Epithelial cell of esophagus (primary cell): ENCODE measurements at places on chromosomes 1 and 21.

GRCh38 chr1:151535326-151536271 lies 4.5 kb upstream of the TUFT1 start:
- no peak for DNase-seq

DNA sequence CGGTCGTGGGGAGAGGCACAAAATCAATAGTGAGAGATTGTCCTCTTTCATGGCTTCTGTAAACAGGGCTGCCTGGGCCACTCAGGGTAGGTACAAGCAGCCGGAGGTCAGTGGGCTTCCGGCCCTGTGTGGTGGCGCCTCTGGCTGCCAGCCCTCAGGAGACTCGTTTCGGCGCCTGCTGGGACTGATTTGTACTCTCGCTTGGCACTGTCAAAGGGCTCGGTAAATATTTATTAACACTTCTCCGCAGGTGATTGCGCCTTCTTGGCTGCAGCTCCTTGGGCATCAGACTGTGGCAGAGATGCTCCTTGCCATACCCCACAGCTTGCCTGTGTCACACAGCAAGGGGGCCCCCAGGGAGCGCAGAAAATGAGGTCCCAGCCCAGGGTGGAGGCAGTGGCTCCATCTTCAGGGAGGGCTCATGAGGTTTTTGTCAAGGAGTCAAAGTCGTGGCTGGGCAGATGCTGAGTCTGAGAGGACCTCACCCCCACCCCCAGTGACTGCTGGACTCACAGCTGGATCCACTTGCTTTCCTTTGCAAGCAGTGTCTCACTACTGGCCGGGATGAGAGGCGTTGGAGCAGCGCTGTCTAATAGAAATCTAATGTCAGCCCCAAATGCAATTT lies 262.5 kb downstream of the GRIK3 start:
- no peak for DNase-seq

DNA sequence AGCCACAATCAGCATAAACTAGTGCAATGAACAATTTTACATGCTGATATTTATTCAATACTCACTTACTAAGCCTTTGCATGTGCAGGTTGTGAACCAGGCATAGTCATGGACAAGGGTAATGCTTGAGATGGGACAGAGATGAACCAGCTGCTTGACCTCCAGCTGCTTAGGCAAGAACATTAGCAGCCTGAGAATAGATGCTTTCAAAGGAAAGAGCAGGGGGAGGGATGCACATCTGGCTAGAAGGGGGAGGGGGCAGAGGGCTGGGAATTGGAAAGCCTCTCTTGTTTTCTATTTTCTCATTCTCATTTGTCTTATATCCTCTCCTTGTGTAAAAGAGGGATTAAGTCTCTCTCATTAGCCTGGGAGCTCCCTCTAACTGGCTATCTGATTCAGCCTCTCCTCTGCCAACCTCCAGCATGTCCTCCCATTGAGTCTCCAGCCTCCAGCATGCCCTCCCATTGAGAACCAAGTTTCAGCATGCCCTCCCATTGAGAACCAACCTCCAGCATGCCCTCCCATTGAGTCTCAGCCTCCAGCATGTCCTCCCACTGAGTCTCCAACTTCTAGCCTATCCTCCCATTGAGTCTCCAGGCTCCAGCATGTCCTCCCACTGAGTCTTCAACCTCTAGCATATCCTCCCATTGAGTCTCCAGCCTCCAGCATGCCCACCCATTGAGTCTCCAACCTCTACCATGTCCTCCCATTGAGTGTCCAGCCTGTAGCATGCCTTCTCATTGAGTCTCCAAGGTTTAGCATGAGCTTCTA lies 38.4 kb upstream of the TRABD2B start:
- DNase-seq, result no peak

DNA sequence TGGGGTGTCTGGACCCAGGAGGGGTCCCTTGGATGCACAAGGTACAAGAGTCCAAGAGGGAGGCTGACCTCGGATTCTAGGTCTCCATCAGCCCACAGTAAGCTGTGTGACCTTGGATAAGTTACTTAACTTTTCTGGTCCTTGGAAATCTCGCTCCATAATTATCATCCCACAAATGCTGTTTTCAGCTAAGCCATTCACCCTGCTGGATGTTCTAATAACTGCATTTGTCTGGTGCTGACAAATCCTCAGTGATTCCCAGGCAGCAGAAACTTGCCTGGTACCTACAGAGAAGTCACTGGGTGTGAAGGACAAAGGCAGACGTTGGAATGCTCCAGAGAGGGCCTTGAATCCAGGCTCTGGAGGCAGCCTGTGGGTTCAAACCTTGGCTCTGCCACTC lies 89.7 kb downstream of the IGSF21 start:
- no peak for DNase-seq

GRCh38 chr1:85700422-85700821 lies 7.8 kb downstream of the ZNHIT6 start:
- DNase-seq, result no peak

DNA sequence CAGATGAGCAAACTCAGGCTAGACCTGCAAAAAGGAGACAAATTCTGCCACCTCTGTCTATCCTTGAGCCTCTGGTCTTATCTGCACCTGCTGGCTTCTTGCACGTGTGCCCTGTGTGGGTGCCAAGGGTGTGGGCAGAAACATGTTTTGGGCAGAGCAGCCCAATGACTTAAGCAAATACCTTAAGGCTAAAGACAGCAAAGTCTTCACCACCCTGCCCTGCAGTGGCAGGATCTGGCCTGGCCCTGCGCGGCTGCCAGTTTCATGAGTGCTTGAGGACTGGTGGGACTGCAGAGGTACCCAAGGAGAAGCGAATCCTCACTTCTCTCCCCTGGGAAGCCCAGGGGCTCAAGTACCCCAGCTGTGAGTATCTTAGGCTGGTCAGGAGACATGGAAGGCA lies 3.8 kb upstream of the SLC26A9 start:
- DNase-seq, result peak; percentile 82

GRCh38 chr1:40630488-40631223 lies 34.8 kb downstream of the RIMS3 start:
- peak; percentile 53 for DNase-seq

DNA sequence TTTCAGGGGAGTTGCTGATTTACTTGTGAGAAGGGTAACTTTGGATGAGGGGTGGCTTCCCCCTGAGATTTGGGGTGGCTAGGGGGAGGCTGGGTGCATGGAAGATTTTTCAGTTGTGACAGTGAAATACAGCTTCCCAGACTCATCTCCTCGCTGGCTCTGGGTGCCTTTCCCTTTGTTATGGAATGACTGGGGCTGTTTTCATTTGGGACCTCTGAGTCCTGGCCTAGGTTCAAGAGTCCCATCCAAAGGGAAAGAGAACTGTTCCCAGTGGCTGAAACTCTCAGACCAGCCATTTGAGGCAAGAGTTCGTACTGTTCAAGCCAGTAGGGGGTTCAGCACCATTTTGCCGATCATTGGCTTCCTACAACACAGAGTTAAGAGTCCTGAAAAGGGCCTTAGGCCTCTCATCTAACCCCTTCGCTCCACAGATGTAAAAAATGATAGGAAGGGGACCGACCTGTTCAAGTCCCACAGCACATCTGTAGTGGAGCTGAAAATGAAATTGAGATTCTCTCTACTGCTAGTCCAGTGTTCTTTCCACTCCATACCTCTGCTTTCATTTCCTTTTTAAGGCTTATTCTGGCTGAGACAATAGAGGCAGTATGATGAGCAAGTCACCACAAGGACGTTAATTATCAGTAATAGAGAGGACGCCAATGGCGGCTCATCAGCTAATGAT lies 958 bp downstream of the DDR2 start:
- DNase-seq, result no peak

DNA sequence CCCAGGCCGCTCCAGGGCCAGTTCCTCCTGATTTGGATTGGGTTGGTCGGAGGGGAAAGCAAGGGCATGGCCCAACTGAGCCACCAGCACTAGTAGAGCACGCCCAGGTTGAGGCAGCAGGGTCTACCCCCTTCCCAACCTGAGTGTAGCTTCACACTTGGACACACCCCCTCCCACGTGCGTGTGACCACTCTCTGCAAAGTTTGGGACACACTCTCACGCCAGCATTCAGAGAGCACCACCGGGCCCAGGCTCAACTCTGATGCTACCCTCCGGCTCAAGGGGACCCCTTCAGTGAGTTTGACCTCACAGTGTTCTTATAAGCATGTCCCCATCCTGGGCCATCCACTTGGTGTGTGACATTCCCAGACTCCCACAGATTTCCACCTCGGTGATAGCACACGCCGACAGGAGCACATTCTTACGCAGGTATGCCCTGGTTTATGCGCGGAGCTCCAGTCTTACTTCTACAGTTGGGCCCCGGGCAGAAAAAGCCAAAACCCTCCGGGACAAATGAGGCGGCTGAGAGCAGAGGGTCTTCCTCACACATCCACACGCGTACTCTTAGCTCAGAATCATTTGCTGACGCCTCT lies 3.0 kb upstream of the DMRTA2 start:
- no peak for DNase-seq

DNA sequence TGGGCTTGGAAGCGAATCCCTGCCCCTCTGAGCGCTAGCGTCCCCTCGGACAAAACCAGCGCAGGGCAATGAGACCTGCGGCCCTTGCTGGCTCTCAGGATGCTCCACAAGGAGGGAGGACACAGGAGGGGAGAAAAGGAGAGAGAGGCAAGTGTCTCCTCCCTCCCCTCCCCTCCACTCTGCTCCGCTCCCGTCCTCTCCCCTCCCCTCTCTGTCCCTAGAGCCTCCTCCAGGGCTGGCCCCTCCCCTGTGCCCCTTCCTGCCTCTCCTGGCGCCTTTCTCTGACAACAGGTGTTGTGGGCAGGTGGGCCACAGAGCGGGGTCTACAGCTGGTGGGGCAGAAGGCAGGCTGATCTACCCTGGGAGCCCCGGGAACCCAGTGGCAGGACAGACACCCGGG lies 35.2 kb downstream of the TP73 start:
- DNase-seq, result no peak

DNA sequence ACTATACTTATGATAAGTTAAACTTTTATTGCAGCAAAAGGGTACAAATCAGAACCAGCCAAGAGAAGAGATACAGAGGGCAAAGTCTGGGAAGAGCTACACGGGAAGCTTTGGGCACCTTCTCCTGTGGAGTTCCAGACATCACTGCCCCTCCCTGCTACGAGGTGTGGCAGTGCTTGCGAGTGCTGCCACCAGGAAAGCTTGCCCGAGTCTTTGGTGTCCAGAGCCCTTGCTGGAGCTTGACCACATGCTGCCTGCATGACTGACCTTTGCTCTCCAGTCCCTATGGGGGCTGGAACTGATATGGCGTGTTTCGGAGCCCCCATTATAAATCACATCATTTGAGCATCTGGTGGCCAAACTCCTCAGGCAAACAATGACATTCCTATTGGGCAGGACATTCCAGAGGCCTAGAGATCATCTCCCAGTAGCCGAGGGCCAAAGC lies 23.4 kb downstream of the PLEKHO1 start:
- no peak for DNase-seq

- DNase-seq, result no peak
Observed at GRCh38 chr21:37551331-37551992, 184.9 kb downstream of the DYRK1A start.

DNA sequence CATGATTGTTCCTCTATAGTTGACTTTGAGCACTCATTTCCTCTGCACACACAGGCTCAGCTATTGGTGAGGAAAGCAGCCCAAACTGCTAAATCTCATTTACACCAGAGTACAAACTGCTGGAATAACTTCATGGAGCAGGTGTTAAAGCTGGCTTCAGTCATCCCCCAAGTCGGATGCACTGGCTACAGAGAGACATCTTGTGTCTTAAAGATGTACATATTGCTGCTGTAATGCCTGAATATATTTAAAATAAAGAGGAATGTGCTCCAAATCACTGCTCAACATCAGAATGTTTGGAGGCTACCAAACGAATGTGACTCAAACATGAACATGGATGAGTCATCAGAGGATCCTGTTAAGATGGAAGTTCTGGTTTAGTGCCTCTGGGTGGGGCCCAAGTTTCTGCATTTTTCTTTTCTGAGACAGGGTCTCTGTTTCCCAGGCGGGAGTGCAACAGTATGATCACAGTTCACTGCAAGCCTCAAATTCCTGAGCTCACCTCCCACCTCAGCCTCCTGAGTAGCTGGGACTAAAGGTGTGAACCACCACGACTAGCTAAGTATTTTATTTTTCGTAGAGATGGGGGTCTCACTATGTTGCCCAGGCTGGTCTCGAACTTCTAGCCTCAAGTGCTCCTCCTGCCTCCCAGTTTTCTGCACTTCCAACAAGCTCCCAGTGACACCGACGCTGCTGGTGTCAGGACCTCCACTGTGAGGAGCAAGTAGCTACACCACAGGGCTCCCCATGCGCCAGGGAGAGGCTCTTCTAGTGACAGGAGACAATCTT lies 79.0 kb upstream of the KRTAP19-8 start:
- peak; percentile 90 for DNase-seq

GRCh38 chr1:241715956-241716355 lies 63.9 kb downstream of the WDR64 start:
- peak; percentile 39 for DNase-seq

- no peak for DNase-seq
Observed at GRCh38 chr1:230002164-230002803, 64.8 kb upstream of the GALNT2 start.

- DNase-seq, result no peak
Observed at GRCh38 chr1:39711104-39711965, 20.1 kb upstream of the HPCAL4 start.

- DNase-seq, result no peak
Observed at GRCh38 chr1:34911465-34911864, 18.0 kb downstream of the DLGAP3 start.

DNA sequence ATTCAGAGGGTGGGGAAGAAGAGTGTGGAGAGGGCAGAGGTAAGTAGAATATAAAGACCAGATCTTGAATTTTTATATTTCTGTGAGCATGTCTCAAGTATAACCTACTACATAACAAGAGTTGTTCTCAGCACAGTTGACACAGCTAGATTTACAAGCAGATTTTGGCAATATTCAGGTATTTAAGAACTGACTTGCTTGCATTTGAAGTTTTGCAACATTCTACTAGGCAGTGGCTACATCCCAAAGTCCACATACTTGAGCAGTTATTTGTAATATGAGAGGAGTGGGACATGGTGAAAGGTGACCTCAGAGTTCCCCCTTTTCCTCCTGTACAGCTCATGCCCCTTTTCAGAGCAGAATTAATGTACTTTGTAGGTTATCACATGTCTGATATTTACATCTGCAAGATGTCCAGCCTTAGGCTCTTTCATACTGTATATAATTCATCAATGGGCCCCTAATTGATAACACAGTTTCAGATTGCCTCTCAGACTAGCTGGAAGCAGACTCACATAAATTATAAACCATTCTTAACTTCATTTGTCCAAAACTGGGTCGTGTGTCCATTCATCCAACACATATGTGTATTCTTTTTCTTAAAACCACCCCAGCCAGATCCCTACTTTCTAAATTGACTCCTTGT lies 136.7 kb upstream of the RAVER2 start:
- DNase-seq, result no peak
